Natural killer cell (primary cell): ENCODE measurements at places on chromosomes 11 and 22. TPM values are rescaled to one million over a fixed set of nuclear protein-coding genes. Genes with fewer than 3 reads are reported as not detected.

The OR52A1 gene
- not detected for total RNA-seq

- no peaks in the 10 kb centered on the region for H3K36me3 ChIP-seq
- H3K27ac ChIP-seq: no peak overlapping the region
- no peak for DNase-seq
- no peaks in the 10 kb centered on the region for H3K27me3 ChIP-seq
- no peaks in the 10 kb centered on the region for H3K4me1 ChIP-seq
Measured at GRCh38 chr11:107116358-107116757, 98.1 kb upstream of the GUCY1A2 start.

DNA sequence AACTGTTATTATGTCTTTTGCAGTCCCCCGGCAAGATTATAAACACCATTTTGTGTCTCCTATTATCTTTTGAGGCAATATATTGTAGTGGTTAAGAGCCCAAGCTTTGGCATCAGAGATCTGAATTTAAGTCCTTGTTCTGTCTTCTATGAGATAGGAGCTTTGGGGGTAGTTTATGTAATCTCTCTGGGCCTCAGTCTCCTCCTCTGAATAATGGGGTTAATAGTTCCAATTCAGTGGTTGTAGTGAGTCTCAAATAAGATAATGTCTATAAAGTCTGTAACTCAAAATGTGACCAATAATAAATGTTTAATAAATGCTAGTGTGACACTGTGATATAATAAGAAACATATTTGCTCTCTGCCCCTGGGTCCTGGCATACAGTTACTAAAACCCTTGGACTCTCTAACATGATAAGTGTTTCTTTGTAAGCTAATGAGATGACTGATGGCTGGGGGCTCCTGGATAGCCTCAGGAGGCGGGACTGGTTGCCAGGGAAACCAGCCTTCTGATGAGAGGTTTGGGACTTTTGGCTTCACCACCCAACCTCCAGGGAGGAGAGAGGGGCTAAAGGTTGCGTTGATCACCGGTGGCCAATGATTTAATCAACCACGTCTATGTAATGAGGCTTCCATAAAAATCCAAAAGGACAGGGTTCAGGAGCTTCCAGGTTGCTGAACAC, 183.4 kb upstream of the MTMR2 start:
- no peak overlapping the region for H3K27ac ChIP-seq
- no peaks in the 10 kb centered on the region for H3K27me3 ChIP-seq
- peaks cover 8% of the 10 kb centered on the region for H3K4me1 ChIP-seq

DNA sequence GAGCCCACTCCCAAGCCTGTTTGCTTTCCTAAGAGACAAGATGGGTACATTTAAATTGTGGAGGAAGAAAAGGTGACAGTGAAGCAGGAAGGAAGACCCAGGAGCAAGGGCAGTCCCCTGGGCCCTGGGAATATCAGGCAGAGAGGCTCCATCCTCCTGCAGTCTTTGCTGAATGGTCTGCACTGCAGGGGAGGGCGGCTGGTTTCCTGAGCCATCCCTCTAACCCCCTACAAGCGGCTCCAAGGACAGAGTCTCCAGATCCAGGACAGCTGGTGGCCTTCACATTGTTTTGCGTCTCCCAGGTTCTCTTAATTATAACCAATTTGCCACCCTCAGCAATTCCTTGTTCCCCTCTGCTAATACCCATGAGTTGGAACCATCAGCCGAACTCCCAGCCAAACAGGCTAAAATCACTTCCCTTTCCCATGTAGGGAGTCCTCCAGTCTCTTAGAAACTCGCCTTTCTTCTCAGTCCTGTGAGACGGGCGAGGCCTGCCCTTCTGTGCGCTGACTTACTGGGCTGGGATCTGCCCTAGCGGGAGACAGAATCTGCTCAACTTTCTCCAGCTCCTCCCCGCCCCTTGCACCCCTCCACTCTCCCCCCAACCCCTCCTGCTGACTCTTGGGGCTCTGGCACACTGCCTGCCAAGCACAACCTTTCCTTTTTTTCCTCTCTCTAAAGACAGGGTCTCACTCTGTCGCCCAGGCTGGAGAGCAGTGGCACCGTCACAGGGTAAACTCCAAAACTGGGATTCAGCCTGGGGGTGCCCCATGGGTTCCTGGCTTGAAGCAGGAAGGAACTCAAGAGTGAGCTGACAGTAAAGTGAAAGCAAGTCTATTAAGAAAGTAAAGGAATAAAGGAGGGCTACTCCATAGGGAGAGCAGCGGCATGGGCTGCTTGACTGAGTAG, 53.4 kb upstream of the EMID1 start:
- H3K27ac ChIP-seq: no peak overlapping the region
- H3K4me3 ChIP-seq: no peak overlapping the region
- DNase-seq: no peak

DNA sequence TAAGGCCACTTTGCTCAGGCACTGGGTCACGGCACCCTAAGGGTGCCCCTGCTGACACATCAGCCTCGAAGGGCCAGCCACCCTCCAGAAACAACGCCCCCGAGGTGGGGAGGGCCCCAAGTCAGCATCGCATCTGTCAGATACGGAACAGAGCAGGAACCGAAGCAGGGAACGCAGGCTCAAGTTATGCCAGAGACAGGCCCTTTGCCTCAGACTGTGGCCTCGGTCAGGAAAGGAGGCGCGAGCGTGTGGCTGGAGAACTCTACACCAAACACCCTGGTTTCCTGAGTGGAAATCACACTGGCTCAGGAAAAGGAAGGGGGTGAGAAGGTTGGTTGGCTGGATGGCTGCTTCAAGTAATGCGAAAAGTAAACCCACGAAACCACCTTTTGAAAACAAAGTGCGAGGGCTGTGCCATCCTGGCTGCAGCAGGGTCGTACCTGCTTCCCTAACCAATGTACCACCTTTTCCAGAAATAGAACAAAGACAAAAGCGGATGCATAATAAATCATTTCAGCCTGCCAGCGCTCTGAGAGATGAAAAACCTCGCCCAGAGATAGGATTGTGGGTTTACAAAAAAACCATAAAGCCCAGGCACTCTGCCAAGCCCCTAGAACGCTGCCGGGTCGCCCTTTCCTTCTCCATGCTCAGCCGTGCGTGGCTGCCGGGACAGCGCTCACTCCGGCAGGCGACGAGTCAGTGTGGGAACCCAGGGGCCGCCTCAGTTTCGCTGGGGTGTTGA, 38.6 kb downstream of the TRMU start:
- no peaks in the 10 kb centered on the region for H3K36me3 ChIP-seq
- H3K4me3 ChIP-seq: no peak overlapping the region
- no peaks in the 10 kb centered on the region for H3K27me3 ChIP-seq
- peaks cover 75% of the 10 kb centered on the region for H3K4me1 ChIP-seq
- DNase-seq: peak; percentile 47
- H3K27ac ChIP-seq: peak overlapping the region; percentile 59

The CHID1 gene
- total RNA-seq: 33.2 TPM

GRCh38 chr11:15920856-15921629, 435.3 kb downstream of the SOX6 start:
- no peaks in the 10 kb centered on the region for H3K27me3 ChIP-seq
- H3K36me3 ChIP-seq: no peaks in the 10 kb centered on the region
- H3K4me3 ChIP-seq: no peak overlapping the region
- no peak overlapping the region for H3K27ac ChIP-seq

The P2RX6 gene
- total RNA-seq: 0.93 TPM

DNA sequence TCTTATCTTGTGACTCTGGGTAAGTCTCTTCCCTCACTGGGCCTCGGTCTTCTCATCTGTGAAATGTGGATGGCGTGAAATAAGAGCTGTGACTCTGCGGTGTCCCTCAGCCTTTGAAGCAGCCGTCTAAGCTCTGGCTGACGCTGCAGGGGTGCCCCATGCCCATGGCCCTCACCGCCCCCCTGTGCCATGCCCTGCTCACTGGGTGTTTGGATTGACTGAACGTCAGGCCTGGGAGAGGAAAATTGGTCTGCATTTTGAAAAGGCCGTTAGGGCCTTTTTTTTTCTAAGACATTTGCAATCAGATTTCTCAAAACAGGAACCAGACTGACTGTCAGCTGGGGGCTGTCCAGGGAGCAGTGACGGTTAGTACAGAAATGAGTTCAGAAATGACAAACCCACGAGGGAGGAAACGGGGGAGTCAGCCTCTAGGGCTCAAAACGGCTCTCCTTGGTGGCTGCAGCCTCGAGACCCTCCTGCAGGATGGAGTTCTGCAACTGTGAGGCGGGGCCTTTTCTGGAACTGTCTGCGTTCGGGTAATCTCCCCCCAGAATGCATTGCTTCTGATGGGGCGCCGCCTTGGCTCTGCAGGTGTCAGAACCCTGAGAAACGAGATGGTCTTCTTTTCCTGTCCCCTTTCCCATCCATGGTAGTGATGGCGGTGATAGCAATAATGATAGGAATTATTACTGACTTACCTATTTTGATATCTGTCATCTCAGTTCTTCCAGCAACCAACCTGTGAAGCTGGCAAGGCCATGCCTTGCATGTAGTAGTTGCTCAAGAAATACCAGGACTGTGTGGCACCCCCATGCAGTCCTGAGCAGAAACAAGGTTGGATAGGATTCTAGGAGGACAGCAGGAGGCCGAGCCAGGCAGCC, 2.0 kb downstream of the GRK2 start:
- peaks cover 75% of the 10 kb centered on the region for H3K4me1 ChIP-seq

- H3K27ac ChIP-seq: peak overlapping the region; percentile 58
- DNase-seq: no peak
- no peaks in the 10 kb centered on the region for H3K27me3 ChIP-seq
- H3K36me3 ChIP-seq: no peaks in the 10 kb centered on the region
Measured at GRCh38 chr22:40385036-40385782, 14.8 kb downstream of the SGSM3 start.

The CYTH4 gene
- total RNA-seq: 249 TPM

GRCh38 chr11:99960536-99960935, 726.6 kb upstream of the ARHGAP42 start:
- H3K27ac ChIP-seq: no peak overlapping the region
- DNase-seq: no peak
- H3K4me1 ChIP-seq: no peaks in the 10 kb centered on the region
- no peak overlapping the region for H3K4me3 ChIP-seq

GRCh38 chr11:85810521-85810870, 445 bp downstream of the SYTL2 start:
- peak overlapping the region; percentile 30 for H3K27ac ChIP-seq
- no peaks in the 10 kb centered on the region for H3K27me3 ChIP-seq
- no peak for DNase-seq
- peaks cover 30% of the 10 kb centered on the region for H3K4me1 ChIP-seq
- no peaks in the 10 kb centered on the region for H3K36me3 ChIP-seq

DNA sequence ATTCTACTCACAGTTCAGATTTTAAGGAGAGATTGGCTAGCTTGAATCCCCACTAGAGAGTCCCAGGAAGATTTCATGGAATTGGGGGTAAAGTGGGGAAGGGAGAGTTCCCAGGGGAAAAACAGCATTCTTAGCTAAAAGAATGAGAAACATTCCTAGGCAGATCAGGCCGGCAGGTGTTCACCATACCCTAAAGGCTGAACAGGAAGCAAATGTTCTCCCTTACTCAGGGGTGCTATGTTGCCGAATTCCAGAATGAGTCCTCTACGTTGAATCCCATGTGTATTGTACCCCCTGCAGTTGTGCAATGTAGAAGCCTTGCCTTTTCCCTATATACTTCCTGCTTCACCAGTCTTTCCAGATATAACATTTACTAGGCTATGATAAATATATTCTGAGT, 135.2 kb upstream of the NCAM1 start:
- H3K27ac ChIP-seq: no peak overlapping the region
- no peaks in the 10 kb centered on the region for H3K4me1 ChIP-seq
- no peak overlapping the region for H3K4me3 ChIP-seq
- no peaks in the 10 kb centered on the region for H3K36me3 ChIP-seq
- no peaks in the 10 kb centered on the region for H3K27me3 ChIP-seq
- DNase-seq: no peak

DNA sequence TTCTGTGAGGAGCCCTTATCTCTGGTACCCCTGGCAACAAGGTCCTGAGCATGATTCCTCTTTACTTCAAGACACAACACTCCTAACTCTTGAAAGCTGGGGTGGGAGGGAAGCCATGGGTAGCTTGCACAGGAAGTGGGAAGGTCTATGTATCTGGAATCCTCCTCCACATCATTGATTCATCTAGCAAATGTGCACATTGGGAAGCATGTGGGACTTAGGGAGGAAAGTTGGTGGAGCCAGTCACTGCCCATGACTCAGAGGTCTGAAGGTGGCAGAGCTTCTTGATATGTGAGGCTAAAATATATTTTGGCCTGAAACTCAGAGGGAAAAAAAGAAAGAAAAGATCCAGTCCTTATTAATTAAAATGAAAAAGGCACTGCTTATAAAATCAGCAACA, 1000.9 kb downstream of the DLG2 start:
- H3K36me3 ChIP-seq: no peaks in the 10 kb centered on the region
- no peak for DNase-seq
- H3K4me3 ChIP-seq: no peak overlapping the region
- no peak overlapping the region for H3K27ac ChIP-seq
- H3K4me1 ChIP-seq: no peaks in the 10 kb centered on the region
- H3K27me3 ChIP-seq: no peaks in the 10 kb centered on the region

GRCh38 chr11:86313793-86314192, 11.8 kb downstream of the HIKESHI start:
- H3K36me3 ChIP-seq: peaks cover 10% of the 10 kb centered on the region
- no peaks in the 10 kb centered on the region for H3K27me3 ChIP-seq
- no peak overlapping the region for H3K4me3 ChIP-seq
- no peaks in the 10 kb centered on the region for H3K4me1 ChIP-seq

- H3K27me3 ChIP-seq: no peaks in the 10 kb centered on the region
- peak within 1 kb of the TSS; percentile 95 for H3K27ac ChIP-seq
- peak; percentile 86 for DNase-seq
- H3K36me3 ChIP-seq: no peaks in the 10 kb centered on the region
- peak within 1 kb of the TSS; percentile 93 for H3K4me3 ChIP-seq
Measured at GRCh38 chr11:64230171-64230984, at the start of gene DNAJC4. DNAJC4 (plus strand) TSS chr11:64230548; CDS start chr11:64230855, 307 bp downstream.

The DEFB131B gene
- not detected for total RNA-seq
